ENCODE measurements at places on chromosomes 5 and 9. TPM values are rescaled to one million over a fixed set of nuclear protein-coding genes. Genes with fewer than 3 reads are reported as not detected.

GRCh38 chr9:99582814-99583213 is 238.9 kb upstream of the NR4A3 start:
- DNase-seq: no peak

The PCDHGA1 gene
- total RNA-seq: 3.9 TPM

The F12 gene
- 5.0 TPM for total RNA-seq

GRCh38 chr9:81394881-81395675 is 294.3 kb downstream of the TLE1 start:
- no peak for DNase-seq

- DNase-seq: no peak
Measured at GRCh38 chr9:2809692-2810419, 34.0 kb downstream of the PUM3 start.

- no peak for DNase-seq
Measured at GRCh38 chr5:151225475-151225874, 1.6 kb upstream of the CCDC69 start.

- no peak for DNase-seq
Measured at GRCh38 chr5:170484847-170485615, 18.8 kb upstream of the KCNIP1 start.

DNA sequence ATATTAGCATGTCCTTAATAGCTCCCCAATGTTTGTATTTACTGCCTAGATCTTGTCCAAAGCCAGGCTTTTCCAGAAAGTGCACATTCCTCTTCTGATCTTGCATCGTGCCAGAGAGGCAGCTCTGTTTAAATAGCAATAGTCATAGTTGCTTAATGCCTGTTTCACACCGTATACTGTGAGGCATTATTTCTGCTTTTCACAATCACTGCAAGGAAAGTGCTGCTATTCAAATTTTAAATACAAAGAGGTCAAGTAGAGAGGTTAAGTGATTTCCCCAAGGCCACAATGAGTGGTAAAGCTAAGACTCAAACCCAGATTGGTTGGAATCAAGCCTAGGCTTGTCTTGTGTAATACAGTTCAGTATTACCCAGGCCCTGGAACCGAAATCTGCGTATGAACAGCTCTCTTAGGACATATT is 153.6 kb downstream of the SNX18 start:
- no peak for DNase-seq

DNA sequence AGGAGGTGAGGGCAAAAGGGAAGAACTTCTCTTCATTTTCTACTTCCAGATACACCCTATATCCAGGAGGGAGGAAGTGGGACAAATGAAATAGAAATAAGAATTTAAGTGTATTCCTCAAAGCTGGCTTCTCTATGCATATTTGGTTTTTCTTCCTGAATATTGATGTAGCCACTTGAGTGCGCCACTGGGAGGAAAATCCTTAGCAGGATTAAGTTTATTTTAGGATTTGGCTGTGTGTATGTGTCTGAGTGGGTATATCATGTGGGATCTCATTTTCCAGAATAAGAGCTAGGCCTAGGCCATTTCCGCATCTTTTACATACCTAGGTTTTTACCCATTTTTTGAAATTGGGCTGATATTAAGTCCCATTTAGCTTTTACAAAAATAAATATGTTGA is 42.5 kb downstream of the MAP1B start:
- DNase-seq: no peak

DNA sequence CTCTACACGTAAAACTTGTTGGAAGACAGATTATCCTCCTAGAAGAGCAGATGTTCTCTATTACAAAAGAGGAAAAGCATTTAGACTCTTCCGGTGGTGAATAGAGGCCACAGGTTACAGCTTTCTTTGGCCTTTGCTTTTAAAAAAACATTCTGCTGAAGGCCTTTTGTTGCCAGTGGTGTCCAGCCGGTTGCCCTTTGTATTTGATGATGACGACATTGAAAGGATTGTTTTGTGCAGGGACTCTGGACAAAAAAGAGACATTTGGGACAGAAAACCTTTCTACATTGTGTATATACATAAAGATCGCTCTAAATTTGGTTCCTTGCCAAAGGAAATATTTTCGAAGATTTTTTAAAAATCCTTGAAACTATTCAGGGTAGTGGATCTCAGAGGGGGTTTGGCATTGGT is 180.3 kb downstream of the C9orf152 start:
- DNase-seq: no peak

The NDOR1 gene
- 20.6 TPM for total RNA-seq

The ADCY2 gene
- 178 TPM for total RNA-seq

The BTNL8 gene
- total RNA-seq: 0.44 TPM

The GLRA1 gene
- total RNA-seq: not detected

DNA sequence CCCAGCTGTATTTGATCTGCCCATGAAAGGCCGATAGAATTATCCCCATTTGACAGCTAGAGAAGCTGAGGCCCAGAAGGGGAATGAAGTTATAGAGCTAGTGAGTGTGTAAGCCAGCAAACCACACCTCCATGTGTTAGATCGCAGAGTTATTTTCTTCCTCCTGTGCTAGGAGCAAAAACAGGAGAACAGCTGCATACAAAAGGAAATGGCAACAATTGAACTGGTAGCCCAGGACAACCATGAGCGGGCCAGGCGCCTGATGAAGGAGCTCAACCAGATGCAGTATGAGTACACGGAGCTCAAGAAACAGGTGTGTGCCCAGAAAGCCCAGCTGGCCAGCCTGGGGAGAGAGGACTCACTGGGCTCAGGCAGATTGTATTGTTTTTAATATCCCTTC is 30.4 kb downstream of the RAB14 start:
- no peak for DNase-seq

The TEX48 gene
- not detected for total RNA-seq

The RAB14 gene
- 115 TPM for total RNA-seq

GRCh38 chr5:45623832-45624231 is 72.3 kb downstream of the HCN1 start:
- DNase-seq: no peak

- no peak for DNase-seq
Measured at GRCh38 chr5:159386028-159386711, 55.9 kb upstream of the IL12B start.

DNA sequence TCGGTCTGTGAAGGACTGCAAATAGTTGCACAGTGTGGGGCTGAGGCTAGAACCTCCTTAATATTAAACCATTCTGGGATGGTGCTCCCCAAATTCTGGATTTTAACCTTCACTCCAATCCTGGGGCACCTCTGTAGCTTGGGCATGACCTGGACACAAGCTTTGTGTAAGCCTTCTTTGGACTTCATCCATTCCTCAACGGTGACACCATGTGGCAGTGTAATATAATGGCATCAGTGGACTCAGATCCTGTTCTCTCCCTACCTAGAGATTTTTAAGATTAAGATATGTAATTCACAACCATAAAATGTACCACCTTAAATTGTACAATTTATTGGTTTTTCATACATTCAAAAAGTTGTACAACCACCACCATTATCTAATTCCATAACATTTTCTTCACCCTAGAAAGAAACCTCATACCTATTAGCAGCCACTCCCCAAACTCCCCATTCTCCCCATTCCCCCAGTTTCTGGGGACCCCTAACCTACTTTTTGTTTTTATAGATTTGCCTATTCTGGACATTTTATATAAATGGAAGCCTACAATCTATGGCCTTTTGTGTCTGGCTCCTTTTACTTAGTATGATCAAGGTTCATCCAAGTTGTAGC is 4.8 kb upstream of the PLGRKT start:
- no peak for DNase-seq

GRCh38 chr5:31066655-31067328 is 126.7 kb upstream of the CDH6 start:
- DNase-seq: no peak

The TLR4 gene
- total RNA-seq: 31.4 TPM

GRCh38 chr9:127361561-127361960 is 35.4 kb upstream of the SLC2A8 start:
- DNase-seq: no peak

The WNK2 gene
- total RNA-seq: 175 TPM

GRCh38 chr5:140018096-140018481 is 25.0 kb downstream of the NRG2 start:
- DNase-seq: no peak

GRCh38 chr5:161660806-161661205 is 24.7 kb upstream of the GABRA6 start:
- no peak for DNase-seq

The PCDHB7 gene
- total RNA-seq: 6.5 TPM

GRCh38 chr9:95458666-95459065 is 58.1 kb downstream of the PTCH1 start:
- DNase-seq: no peak

DNA sequence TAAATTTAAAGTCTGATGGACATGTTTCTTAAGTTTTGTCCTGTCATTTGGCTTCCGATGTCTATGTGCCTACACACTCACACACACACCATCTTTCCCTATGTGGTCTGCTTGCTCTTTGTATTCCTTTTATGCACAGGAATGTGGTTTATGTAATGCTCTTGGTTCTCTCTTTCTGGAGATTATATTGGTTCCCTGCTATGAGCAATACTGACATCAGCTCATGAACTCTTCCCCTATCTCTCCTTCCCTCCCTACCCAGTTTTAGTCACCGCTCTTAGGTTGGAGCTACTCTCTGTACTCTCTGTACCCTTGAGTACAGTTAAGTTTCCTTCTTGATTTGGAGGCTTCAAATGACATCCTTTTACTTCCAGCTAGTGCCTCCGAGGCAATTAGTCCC is 77.9 kb upstream of the MVB12B start:
- no peak for DNase-seq

The FOXB2 gene
- total RNA-seq: not detected

DNA sequence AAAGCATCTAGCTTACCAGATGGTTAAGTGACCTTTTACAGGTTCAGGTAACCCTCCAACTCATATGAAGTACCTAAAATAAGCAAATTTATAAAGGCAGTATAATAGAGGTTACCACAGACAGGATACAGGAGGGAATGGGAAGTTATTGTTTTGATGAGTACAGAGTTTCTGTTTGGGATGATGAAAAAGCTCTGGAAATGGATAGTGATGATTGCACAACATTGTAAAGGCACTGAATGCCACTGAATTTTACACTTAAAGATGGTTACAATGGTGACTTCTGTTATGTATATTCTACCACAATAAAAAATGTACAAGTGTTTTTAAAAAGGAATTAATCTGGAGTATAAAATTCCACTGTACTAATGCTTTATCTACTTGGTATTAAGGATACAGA is 75.0 kb upstream of the NIPBL start:
- DNase-seq: no peak

GRCh38 chr5:67149951-67150523 is 46.6 kb downstream of the CD180 start:
- no peak for DNase-seq

The ANXA1 gene
- 12.8 TPM for total RNA-seq

The BNIP1 gene
- total RNA-seq: 14.3 TPM

The SHOC1 gene
- not detected for total RNA-seq

GRCh38 chr5:117020999-117021398 is 446.4 kb upstream of the SEMA6A start:
- DNase-seq: no peak

DNA sequence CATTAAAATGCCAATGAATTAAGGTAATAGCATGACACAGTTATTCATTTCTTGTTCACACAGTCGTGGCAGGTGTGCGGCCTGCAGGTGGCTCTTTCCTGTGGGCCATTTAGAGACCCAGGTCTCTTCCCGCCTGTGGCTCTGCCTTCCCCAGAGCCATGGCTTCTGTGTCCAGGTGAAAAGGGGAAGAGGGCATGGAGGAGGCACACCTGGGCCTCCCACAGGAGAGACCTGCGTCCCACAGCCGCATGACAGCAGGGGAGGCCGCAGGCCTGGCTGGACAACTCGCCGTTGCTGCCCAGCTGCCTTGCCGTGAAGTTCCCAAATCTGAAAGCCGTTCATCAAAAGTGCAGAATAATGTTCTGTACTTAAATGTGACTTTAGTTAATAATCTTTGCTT is 14.4 kb upstream of the PLEKHG4B start:
- no peak for DNase-seq

- no peak for DNase-seq
Measured at GRCh38 chr5:173069671-173070070, 13.5 kb downstream of the CREBRF start.

- DNase-seq: no peak
Measured at GRCh38 chr5:180718810-180719453, 20.9 kb downstream of the OR2Y1 start.

DNA sequence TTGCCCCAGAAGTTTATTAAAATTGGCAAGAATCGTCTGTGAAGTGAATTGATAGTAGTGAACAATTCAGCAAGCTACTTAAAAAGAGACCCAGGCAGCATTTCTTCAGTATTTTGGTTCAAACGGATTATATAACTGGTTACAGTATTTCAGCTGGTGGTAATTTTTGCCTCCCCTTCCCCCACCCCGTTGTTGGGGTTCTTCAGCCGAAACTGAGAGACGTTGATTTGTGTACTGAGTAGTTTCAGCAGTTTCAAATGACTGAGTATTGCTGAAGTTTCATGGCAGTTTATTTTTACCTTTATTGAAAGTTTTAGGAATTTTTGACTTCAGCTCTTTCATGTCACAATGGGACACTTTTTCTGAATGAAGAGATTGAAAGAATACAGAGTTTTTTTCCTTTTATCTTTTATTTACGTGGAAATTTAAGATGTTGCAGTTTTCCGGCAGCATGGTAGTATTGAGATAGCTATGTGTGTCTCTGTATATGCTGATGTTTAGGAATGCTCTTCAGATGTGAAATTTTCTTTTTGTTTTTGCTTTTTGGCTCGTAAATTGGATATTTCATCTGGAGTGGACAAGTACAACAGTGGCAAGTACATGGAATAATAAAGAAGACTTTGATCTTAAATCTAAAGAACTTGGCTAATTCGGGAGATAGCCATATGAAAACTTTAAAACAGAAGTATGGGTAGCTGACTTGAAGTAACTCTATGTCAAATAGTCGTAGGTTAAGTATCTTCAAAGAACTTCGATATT is 1.9 kb downstream of the GPBP1 start:
- DNase-seq: no peak

The WDR38 gene
- total RNA-seq: not detected

DNA sequence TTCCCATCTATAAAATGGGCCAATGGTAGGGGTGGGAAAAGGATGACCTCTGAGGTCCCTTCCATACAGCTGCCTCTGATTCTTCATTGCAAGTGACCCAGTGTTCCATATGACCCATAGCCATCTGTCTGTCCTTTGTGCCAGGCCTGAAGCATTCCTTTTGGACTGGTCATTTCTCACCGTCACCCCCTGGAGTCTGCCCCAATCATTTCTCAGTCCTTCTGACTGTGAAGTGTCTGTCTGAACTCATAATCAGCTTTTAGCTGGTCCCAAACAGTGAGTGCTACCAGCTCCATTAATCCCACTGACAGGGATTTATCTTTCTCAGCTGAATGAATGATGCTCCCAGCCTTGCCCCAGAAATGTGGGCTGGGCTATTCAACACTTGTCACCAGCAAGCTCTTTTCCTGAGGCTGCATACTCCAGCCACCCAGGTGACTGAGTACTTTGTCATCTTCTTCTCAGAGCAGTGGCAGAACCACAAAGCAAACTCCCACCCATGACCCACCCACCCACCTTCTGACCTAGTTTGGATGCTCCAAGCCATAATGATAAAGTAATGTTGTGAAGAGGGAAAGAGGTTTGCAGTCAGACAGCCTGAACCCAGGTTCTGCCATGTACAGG is 37.4 kb downstream of the KCNIP1 start:
- DNase-seq: no peak

DNA sequence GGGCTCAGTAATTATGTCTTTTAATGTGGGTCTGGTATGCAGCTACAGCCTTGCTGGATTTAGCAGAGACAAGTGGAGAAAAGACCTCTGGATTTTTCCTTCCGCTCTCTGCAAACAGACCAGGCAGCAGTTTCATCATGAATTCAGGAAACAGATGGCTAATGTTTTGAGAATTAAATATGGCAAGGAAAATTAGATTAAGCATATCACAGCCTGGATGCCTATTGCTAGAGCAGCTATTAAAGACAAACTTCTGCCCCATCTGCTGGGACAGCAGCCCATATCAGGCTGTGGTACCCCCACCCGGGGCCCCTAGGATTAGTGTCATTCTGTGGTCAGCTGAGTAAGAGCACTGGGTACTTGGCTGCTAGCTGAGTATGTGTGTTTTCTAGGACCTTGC is 6.2 kb downstream of the SKP2 start:
- DNase-seq: no peak
